ENCODE measurements at places on chromosomes 6 and 20. TPM values are rescaled to one million over a fixed set of nuclear protein-coding genes. Genes with fewer than 3 reads are reported as not detected.

FAM209B gene
- not detected for total RNA-seq

GLP1R gene
- 1.6 TPM for total RNA-seq

ACSS1 gene
- total RNA-seq: 27.4 TPM

DNA sequence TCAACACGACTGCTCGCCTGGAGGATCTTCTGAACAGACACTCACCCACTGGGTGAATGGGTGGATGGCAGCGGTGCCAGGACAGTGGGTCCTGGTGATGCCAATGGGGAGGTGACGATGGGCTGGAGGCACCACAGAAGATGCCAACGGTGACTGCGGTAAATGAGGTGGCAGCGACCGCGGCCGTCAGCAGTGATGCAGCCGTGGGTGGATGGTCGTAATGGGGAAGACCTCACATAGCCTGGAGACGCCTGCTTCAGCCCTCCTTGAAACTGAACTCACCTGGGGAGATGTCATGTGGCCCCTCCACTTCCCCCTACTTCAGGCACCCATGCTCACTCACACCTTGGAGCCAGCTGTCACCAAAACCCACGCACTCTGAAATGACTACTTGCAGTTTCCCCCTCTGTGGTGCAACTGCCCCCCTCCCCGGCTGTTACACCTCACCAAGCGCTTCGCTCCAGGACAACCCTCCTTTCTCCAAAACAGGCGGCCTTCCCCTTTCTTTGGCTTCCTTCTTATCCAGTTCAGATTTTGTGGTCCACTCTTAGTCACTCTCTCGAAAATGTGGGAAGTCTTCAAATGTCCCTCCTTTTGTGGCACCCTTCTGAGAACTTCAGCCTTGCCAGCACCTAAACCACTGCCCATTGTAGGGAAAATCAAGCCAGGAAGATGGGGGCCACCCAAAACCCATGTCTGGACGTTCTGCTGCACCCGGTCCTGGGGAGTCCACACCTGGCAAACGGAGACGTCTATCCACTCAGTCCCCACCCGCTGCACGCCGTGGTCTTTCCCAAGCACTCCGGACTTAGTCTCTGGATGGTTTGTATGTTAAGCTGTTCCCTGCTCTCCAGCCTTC is 10.4 kb upstream of the ABHD16B start:
- no peak for DNase-seq

DNA sequence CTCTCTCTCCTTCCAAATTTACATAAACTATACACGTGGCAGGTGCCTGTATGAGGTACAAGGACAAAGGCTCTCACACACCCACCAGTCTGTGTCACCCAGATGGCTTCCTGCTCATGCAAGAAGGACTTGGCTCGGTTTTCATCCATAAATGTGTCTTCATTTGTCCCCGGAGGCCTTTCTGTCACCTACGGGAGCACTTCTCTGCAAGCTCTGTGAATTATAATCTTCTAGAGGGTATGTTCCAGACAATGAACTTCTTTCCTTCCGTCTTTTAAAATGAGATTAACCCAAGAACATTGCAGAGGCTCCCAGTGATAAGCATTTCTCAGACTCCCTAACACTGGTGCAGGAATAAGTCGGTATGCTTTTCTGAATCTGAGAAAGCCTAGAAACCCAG is 123.6 kb downstream of the PTPRT start:
- DNase-seq: no peak

Measured in sciatic nerve (tissue), 2 donors.